ENCODE measurements at places on chromosomes 11 and 22.

GRCh38 chr11:67583247-67584204, at the start of gene GSTP1:
GSTP1 (plus strand) TSS chr11:67583812; CDS start chr11:67583844, 32 bp downstream.
- no peak for DNase-seq

- DNase-seq = no peak
Measured at GRCh38 chr11:132078264-132079076, 708.1 kb downstream of the NTM start.

- no peak for DNase-seq
Measured at GRCh38 chr11:3953327-3953726, 97.9 kb downstream of the STIM1 start.

GRCh38 chr22:20456064-20456721, 18.6 kb upstream of the SCARF2 start:
- peak; percentile 70 for DNase-seq

GRCh38 chr11:69554849-69555248, 73.4 kb downstream of the LINC01488 start:
- no peak for DNase-seq

- no peak for DNase-seq
Measured at GRCh38 chr11:4433856-4434255, 15.2 kb upstream of the OR52K2 start.

GRCh38 chr11:77353131-77353530, 51.6 kb upstream of the GDPD4 start:
- DNase-seq = no peak

- DNase-seq = no peak
Measured at GRCh38 chr11:41177791-41178190, 281.7 kb downstream of the LRRC4C start.

- DNase-seq = no peak
Measured at GRCh38 chr11:111472228-111472627, 40.0 kb downstream of the BTG4 start.

DNA sequence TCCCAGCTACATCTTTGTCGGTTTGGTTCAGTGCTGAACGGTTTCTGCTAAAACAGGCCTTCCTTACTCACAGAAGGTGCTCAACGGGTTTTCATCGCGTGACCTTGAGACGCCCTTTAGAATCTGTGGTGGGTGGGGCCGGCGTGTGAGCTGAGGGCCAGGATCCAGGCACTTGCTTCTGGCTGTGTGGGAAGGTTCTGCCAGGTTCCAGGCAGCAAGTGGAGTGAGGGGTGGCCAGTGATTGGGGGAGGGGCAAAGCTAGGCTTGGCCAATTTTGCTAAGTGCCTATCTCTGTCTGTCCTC, 35.2 kb downstream of the KCNJ4 start:
- DNase-seq = no peak

GRCh38 chr11:16778876-16779275, 40.4 kb downstream of the C11orf58 start:
- DNase-seq = no peak

- no peak for DNase-seq
Measured at GRCh38 chr11:104897891-104898684, at the start of gene CASP12. CASP12 (minus strand) TSS chr11:104898460.

DNA sequence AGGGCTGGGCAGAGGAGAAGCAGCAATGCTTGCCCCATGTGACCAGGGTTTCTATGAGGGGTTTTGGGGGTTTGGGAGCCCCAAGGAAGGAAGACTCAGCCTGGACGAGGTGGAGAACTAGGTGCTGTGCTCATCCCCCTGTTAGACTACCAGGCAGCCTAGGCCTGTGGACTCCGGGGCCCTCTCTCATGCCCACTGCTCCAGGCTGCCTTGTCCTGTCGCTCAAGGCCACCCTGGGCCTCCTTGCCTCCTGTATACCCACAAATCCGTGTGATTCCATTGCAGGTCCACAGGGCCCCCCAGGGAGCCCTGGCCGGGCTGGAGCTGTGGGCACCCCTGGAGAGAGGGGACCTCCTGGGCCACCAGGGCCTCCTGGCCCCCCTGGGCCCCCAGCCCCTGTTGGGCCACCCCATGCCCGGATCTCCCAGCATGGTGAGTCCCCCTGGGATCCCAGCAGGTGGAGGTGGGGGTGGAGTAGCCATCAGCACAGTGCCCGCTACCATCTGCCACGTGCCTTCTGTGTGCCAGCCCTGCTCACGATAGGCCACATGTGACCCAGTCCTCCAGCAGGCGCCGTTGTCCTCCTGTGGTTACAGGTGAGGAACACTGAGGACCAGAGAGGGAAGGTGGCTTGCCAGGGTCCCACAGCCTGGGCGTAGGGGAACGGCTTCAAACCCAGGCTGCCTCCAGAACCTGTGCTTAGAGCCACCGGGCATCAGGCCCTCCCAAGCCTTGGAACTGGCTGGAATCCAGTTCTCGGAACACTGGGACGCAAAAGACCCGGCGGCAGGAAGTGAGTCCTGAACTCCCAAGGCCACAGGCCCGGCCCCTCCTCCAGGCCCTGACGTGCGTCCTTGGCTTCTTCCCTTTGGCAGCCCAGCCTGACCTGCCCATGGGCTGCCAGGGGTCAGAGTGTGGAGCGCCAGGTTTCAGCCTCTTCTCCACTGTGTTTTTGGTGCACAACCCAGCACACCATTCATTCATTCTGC, 26.6 kb downstream of the EMID1 start:
- DNase-seq = no peak

DNA sequence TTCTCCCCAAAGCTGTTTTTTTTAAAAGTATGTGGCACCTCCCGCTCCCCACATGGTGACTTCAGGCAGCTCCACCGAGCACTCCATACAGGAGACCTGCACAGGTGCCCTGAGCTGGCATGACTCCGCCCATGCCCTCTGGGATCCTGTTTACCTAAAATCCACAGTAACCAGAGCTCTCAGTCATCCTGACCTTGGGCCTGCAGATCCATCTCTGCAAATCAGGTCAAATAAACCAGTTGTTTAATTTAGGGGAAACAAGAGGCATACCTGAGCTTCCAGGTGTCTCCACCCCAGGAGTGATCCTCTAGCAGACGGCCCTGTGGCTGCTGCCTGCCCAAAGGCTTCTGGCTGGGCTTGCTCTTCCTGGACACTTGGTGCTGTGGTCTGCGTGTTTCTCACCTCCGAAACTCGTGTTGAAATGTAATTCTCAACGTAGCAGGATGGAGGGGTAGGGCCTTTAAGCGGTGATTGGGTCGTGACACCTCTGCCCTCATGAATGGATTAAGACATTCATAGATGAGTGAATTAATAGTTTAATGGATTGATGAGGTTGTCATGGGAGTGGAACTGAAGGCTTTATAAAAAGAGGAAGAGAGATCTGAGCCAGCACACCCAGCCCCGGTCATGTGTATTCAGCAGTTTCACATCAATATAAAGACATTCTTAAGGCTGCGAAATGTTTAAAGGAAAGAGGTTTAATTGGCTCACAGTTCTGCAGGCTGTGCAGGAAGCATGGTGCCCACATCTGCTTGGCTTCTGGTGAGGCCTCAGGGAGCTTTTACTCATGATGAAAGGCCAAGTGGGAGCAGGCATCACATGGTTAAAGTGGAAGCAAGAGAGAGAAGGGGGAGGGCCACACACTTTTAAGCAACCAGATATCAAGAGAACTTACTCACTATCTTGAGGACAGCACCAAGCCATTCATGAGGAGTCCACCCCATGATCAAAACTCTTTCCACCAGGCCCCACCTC, 34.1 kb downstream of the LINC01488 start:
- DNase-seq = no peak

DNA sequence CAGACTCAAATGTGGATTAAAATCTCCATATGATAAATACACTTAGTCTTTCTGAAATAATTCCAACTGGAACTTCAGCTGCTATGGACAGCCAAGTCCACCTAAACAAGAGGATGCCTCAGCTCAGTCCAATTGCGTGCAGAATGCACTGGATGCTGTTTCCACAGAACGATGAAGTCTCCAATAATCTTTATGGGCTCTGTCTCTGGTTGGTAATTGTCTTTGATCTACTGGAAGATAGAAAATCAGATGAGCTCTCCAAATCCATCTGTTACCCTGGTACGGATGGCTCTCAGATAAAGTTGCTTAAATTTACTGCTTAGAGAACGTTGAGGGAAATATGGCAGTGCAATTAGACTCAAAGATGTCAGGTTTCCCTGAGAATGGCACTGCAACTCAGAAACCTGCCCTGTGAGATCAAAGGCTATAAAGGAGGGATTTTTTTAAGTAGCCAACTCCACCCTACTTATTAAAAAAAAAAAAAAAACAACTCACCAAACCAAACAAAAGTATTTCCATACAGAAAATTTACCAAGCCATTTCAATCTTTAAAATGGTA, 859 bp upstream of the BIRC3 start:
- DNase-seq = no peak

- peak; percentile 18 for DNase-seq
Measured at GRCh38 chr11:59668188-59668949, 468 bp downstream of the PATL1 start.

GRCh38 chr11:60657888-60658287, 41.5 kb upstream of the MS4A8 start:
- DNase-seq = no peak

GRCh38 chr11:130220311-130221035, 60.9 kb downstream of the ST14 start:
- DNase-seq = no peak

DNA sequence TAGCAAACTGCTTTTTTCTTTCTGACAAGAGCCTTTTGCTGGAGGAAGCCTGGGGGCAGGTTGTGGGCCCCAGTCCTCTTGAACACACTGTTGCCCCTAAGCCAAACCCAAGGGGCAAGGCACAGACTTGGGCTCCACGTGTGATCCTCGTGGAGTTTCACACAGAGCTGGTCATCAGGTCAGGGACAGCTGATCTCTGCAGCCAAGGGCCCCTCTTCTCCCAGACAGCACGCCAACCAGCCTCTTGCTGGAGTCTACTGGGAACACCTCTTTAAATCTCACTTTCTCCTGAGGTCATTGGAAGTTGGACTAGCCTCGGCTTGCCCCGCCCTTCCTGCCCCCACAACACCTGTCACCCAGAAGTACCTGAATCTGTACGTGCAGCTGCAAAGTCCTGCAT, 39.8 kb downstream of the C11orf58 start:
- no peak for DNase-seq

DNA sequence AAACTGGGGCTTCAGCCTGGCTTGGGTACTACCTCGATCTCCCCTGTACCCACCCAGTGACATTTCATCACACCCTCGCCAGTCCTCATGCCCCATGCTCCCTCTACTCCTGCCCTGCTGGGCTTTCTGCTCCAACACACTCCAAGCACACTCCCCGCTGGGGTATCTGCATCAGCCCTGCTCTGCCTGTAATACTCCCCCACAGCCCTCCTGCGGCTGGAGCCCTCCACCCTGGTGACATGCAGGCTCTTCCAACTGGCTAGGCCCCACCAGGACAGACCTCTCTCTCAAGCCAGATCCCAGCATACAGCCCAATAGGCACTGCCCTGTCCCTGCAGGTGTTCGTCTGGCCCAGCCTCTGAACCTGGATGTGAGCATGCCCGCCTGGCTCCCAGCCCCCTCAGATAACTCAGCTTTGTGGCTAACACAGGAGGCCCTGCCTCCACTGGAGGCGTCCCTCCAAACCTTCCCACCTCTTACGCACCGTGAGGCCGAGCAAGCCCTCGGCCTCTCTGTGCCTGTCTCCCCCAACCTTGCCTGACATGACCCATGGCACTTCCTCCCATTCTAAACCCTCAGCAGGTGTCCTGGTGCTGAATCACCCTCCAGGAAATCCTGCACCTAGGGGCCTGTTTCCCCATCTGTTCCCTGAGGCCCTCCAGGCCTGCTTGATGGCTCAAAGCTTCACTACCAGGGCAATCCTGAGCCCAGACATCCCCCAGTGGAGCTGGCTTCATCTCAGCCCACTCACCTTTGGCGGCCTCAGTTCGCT, 33.5 kb upstream of the TXNRD2 start:
- DNase-seq = no peak

DNA sequence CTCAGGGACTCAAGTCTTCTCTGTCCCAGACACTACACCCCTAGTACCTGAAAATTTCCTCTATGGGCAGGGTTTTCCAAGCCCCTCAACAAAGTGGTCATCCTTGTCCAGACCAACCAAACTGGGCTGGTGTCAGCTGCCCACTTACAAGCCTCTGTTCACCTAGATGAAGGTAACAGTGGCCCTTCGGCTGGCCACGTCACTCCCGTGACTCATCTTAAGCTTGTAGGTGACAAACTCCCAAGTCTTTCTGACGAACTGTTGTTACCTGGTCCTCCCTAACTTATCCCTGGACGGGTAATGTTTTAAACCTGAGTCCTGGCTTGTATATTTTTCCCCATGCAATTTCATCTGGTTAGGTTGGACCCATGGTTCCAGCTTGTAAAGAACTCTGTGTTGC, 4.7 kb downstream of the CXCR5 start:
- DNase-seq = no peak
